ENCODE measurements at places on chromosomes 12 and 14.

GRCh38 chr12:39587225-39587624, 32.4 kb downstream of the ABCD2 start:
- H3K27me3 ChIP-seq: no peaks in the 10 kb centered on the region
- no peaks in the 10 kb centered on the region for H3K36me3 ChIP-seq
- no peak overlapping the region for H3K27ac ChIP-seq
- DNase-seq: no peak
- H3K4me1 ChIP-seq: no peaks in the 10 kb centered on the region

DNA sequence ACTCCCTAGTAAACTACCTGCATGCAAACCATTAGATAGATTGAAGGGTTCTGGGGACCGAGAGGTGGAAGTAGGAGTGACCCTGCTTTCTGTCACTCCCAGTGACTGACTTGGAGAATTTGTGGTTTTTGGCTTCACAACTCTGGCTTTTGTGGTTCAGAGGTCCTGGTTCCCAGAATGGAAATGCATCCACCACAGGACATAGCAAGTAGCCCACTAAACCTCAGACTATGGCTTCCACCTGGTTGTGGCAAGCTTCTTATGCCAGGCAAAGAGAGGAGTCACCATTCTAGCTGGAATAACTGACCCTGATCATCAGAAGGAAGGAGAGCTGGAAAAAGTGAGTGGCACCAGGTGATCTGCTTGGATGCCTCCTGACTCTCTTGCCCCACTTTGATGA, 162.4 kb upstream of the TMEM260 start:
- H3K36me3 ChIP-seq: no peaks in the 10 kb centered on the region
- DNase-seq: peak; percentile 32
- H3K4me1 ChIP-seq: no peaks in the 10 kb centered on the region
- H3K4me3 ChIP-seq: no peak overlapping the region
- H3K27me3 ChIP-seq: no peaks in the 10 kb centered on the region
- no peak overlapping the region for H3K27ac ChIP-seq

GRCh38 chr14:80208461-80208860, 2.8 kb downstream of the DIO2 start:
- H3K27ac ChIP-seq: no peak overlapping the region
- peak; percentile 32 for DNase-seq
- no peaks in the 10 kb centered on the region for H3K36me3 ChIP-seq
- H3K27me3 ChIP-seq: no peaks in the 10 kb centered on the region
- H3K4me1 ChIP-seq: no peaks in the 10 kb centered on the region

GRCh38 chr14:57987596-57988300, 121.9 kb upstream of the SLC35F4 start:
- no peaks in the 10 kb centered on the region for H3K27me3 ChIP-seq
- H3K4me3 ChIP-seq: no peak overlapping the region
- peak; percentile 7 for DNase-seq
- H3K27ac ChIP-seq: no peak overlapping the region

DNA sequence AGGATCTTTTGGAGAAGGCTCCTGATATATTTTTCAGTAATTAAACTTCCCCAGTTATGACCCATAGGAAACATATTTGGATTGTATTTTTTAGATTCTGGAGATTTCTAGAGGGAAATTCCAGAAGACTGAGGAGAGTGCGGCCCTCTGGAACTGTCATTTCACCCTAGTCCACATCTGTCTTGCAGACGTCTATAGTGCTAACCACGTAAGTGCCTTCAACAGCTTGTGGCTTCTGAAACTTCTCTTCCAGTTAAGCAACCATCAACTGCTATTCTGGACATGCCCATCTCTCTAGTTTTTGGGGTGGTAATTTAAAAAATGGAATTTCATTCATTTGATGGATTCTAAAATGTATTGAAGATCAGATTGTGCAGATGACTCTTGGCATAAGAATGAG, 1098.8 kb downstream of the TMEM121 start:
- no peak overlapping the region for H3K4me3 ChIP-seq
- H3K36me3 ChIP-seq: no peaks in the 10 kb centered on the region
- no peaks in the 10 kb centered on the region for H3K4me1 ChIP-seq
- no peak for DNase-seq

- H3K4me1 ChIP-seq: no peaks in the 10 kb centered on the region
- no peak overlapping the region for H3K27ac ChIP-seq
- H3K27me3 ChIP-seq: no peaks in the 10 kb centered on the region
Observed at GRCh38 chr14:82075566-82075965, 541.9 kb upstream of the SEL1L start.

DNA sequence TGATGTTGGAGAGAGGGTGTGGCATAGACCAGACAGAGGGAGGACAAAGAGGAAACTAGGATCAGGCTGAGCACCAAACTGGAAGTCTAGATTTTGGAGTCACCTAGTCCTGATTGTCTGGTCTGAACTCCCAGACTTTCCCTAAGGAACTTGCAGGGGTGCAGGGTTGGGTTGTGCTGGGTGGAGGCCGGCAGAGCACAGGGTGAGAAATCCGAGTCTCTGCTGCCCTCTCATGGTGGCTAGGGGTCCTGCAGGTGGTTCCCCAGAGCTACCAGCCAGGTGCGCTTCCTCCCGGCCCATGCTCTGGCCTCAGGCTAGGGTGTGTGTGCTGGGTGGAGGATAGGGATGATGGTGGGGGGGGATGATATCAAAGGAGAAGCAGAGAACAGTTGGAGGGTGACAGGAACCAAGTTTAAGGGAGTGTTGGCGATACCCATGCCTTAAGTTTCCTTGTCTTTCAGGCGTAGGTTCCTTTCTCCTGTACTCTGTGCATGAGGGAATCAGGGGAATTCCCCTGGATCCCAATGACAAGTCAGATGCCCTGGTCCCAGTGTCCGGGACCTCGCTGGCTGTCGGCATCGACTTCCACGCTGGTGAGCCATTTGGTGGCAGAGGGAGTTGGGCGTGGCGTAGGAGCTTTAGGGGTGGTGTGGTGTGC, 33.5 kb upstream of the NXPH4 start:
- no peaks in the 10 kb centered on the region for H3K27me3 ChIP-seq
- peaks cover 78% of the 10 kb centered on the region for H3K36me3 ChIP-seq
- H3K4me1 ChIP-seq: peaks cover 5% of the 10 kb centered on the region
- H3K4me3 ChIP-seq: no peak overlapping the region
- no peak overlapping the region for H3K27ac ChIP-seq

DNA sequence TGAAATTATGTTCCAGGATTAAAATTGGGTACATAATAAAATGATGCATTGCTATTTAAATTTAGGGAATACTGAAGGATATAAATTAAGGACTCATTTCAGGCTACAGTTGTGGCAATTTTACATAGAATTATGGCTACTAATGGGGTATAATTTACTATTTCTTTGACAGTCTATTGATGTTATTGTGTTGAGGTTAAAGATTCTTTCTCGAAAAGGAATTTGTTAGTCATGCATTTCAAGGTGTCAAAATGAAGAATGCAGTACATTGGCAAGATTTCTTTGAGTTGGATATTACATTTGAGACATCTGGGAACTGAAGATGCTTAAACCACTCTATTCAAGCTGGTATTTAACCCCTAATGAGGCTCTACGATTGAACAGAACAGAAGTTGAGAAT, 28.3 kb downstream of the SLC5A8 start:
- H3K4me1 ChIP-seq: no peaks in the 10 kb centered on the region
- no peak overlapping the region for H3K4me3 ChIP-seq
- H3K27me3 ChIP-seq: no peaks in the 10 kb centered on the region
- DNase-seq: peak; percentile 72

- H3K27ac ChIP-seq: peak overlapping the region; percentile 27
- H3K4me1 ChIP-seq: peaks cover 3% of the 10 kb centered on the region
- peak; percentile 55 for DNase-seq
- H3K4me3 ChIP-seq: peak overlapping the region; percentile 52
Observed at GRCh38 chr12:49131894-49132461, 783 bp upstream of the TUBA1B start.

- no peak overlapping the region for H3K4me3 ChIP-seq
- peaks cover 3% of the 10 kb centered on the region for H3K27me3 ChIP-seq
- DNase-seq: peak; percentile 60
- H3K36me3 ChIP-seq: no peaks in the 10 kb centered on the region
- H3K4me1 ChIP-seq: no peaks in the 10 kb centered on the region
Observed at GRCh38 chr14:72451054-72451972, 442.6 kb downstream of the DPF3 start.

DNA sequence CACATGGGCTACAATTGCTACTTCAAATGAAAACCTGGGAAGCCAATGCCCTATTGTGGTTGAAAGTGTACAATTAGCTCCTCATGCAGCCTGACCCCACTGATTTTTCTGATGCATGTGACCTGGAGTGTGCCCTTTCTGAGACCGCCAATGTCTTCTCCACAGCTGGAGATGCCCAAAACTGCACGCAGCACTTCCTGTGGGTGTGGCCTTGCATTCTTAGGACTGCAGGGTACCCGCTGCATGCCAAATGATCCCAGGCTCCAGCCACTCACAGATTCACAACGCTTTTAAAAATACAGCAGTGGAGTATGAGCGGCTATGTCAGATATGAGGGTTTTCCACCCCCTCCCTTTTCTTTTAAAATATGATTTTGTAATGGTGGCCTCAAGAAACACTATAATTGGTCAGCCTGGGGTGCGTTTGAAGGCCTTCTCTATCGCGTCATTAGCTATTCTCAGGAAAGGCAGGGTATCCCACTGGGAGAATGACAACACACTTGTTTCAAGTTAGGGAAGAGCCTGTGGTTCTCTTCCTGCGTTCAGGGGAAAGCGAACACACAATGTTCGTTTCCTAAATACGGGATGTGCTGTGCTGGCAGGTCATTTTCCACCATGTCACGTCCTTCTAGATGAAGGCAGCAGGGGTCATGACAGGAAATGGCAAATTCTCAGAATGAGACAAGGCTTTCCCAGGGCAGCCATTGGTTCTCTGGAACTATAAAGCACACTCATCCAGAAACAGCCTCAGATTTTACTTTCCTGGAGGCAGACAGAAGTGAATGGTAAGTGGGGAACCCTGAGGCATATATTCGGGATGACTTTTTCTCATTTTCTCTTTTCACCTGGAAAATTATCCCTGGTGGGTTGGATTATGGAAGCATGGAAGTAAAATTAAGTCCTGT, at the start of gene APOLD1:
Gene APOLD1, plus strand, starts transcription at position 749 of the 904 bp plus-strand sequence. Its CDS starts 33 bp downstream, at position 782.
- no peak for DNase-seq
- peaks cover 27% of the 10 kb centered on the region for H3K4me1 ChIP-seq
- H3K27ac ChIP-seq: peak within 1 kb of the TSS; percentile 93
- H3K27me3 ChIP-seq: no peaks in the 10 kb centered on the region
- peak within 1 kb of the TSS; percentile 59 for H3K4me3 ChIP-seq
- no peaks in the 10 kb centered on the region for H3K36me3 ChIP-seq

GRCh38 chr12:89783359-89784060, 74.9 kb upstream of the ATP2B1 start:
- no peaks in the 10 kb centered on the region for H3K27me3 ChIP-seq
- peak overlapping the region; percentile 37 for H3K27ac ChIP-seq
- peaks cover 8% of the 10 kb centered on the region for H3K4me1 ChIP-seq
- no peak overlapping the region for H3K4me3 ChIP-seq

GRCh38 chr12:130952171-130952954, 1.3 kb upstream of the ADGRD1 start:
- no peak for DNase-seq
- H3K4me3 ChIP-seq: no peak overlapping the region
- no peaks in the 10 kb centered on the region for H3K4me1 ChIP-seq
- H3K36me3 ChIP-seq: no peaks in the 10 kb centered on the region
- no peaks in the 10 kb centered on the region for H3K27me3 ChIP-seq

DNA sequence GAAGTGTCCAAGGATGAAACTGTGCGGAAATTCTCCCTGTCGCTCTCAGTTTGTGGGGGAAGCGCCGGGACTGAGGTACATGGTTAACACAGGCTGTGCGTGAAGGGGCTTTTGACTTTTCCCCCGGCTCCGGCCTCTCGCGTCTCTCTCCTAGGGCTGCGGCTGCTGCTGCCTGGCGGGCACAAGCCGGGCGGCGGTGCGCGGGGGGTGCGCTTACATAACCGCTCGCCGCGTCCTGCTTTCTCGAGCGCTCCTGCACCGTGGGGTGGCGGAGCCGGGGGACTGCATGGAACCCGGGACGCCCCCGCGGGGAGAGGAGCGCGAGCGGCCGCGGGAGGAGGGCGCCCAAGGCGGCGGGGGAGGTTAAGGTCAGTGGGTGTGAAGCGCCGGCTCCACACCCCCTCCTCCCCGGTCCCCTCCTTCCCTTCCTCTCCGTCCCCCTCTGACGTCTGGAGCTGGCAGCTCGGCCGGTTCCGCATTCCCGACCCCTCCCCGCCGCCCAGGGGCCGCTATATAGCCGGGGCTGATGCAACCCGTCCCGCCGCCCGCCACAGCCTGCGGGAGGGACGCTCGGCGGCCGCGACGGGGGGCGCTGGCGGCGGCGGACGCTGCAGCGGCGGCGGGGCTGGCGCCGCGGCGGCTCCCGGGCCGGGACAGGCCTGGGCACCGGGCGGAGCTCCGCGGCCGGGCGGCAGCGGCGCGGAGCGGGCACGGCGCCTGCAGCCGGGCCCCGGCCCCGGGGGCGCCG, at the start of gene JDP2:
Gene JDP2, plus strand, starts transcription at position 541 of the 748 bp plus-strand sequence. CDS start 9,899 bp downstream, outside the sequence.
- no peaks in the 10 kb centered on the region for H3K27me3 ChIP-seq
- DNase-seq: peak; percentile 75
- peak within 1 kb of the TSS; percentile 85 for H3K4me3 ChIP-seq
- H3K4me1 ChIP-seq: peaks cover 6% of the 10 kb centered on the region
- peaks cover 6% of the 10 kb centered on the region for H3K36me3 ChIP-seq
- H3K27ac ChIP-seq: peak within 1 kb of the TSS; percentile 59

DNA sequence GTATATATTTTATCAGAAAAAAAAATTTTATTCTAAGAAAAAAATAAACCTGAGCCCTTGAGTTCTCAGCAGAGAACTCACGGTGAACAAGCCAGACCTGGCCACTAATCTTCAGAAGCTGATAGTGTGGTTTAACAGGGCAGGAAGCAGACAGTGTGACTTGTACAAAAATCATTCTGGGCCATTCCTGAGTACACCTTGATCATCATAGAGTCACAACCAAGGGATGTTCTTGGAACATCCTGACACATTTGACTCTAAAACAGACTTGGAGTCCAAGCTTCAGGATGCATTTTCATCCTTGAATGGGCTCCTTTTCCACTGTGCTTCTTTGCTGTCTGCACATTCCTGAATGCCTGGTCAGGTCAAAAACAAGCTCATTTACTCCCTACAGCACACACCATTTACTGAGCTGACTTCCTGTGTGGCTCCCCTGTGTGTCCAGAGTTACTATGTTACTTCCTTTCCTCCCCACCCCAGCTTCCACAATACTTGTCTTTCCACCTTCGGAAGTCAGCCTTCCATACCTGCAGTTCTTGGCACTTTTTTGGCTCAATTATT, 112.0 kb downstream of the ANO6 start:
- no peaks in the 10 kb centered on the region for H3K36me3 ChIP-seq
- DNase-seq: no peak

GRCh38 chr12:14362352-14362751, 3.1 kb upstream of the ATF7IP start:
- no peak overlapping the region for H3K4me3 ChIP-seq
- H3K27me3 ChIP-seq: no peaks in the 10 kb centered on the region
- no peaks in the 10 kb centered on the region for H3K4me1 ChIP-seq

GRCh38 chr14:58598804-58599525, 38.8 kb upstream of the DACT1 start:
- H3K4me1 ChIP-seq: no peaks in the 10 kb centered on the region
- DNase-seq: no peak
- H3K36me3 ChIP-seq: no peaks in the 10 kb centered on the region
- no peak overlapping the region for H3K4me3 ChIP-seq

GRCh38 chr14:64693810-64694165, 10.4 kb upstream of the PLEKHG3 start:
- H3K27ac ChIP-seq: no peak overlapping the region
- DNase-seq: no peak
- no peaks in the 10 kb centered on the region for H3K36me3 ChIP-seq
